ENCODE measurements at places on chromosomes 2 and 18. TPM values are rescaled to one million over a fixed set of nuclear protein-coding genes. Genes with fewer than 3 reads are reported as not detected.

KCNS3 gene
- total RNA-seq, result not detected

RGPD4 gene
- 0.63 TPM for total RNA-seq

TTN gene
- 29.2 TPM for total RNA-seq

MALL gene
- not detected for total RNA-seq

LRATD1 gene
- not detected for total RNA-seq

ITM2C gene
- total RNA-seq, result 21.5 TPM

CD8B gene
- total RNA-seq, result 0.75 TPM

UGT1A4 gene
- not detected for total RNA-seq

LRRC30 gene
- total RNA-seq, result not detected

SLC14A1 gene
- 5.3 TPM for total RNA-seq

ZNF385B gene
- not detected for total RNA-seq

CDH19 gene
- not detected for total RNA-seq

TCF23 gene
- not detected for total RNA-seq

TRAPPC12 gene
- total RNA-seq, result 49.8 TPM

EGR4 gene
- 0.17 TPM for total RNA-seq

NT5C1B gene
- not detected for total RNA-seq
